ENCODE measurements at places on chromosomes 16 and 17. TPM values are rescaled to one million over a fixed set of nuclear protein-coding genes. Genes with fewer than 3 reads are reported as not detected.

DNA sequence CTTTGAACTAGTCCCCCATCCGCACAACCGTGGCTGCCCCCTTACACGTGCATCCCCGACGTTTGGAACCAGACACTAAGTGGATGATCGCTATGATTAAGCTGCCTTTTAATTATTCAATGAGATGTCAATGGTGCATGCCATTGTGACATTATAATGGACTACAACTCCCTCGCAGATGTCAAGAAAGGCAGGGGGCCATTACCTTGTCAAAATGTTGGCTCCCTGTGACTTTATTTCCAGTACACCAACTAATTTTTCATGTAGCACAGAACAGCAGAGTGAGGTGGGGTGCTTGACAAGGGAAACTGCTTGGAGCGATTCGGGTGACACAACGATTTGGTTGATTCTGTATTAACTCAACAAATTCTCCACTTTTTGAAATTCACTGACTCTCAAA lies 26.5 kb downstream of the ASIC2 start:
- DNase-seq = no peak

DNA sequence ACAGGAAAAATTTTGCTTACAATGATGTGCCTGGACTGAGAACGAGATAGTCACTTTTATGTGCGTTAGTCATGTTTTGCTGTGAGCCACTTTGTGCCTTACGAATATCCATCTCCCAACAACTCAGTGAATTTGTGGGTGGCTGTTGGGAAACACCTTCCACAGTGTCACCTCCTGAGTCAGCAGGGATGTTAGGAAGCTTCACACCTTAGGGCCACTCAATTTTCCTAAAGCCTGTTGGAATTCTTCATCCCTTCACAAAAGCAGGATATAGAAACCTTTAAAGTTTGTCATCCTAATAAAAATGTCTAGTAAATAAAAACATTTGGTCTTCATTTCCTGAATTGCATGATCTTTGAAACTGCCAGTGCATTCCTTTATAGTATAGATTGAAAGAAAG lies 4.3 kb upstream of the KRTAP3-1 start:
- DNase-seq = no peak

SLC16A13 gene
- 10.0 TPM for total RNA-seq

GRCh38 chr17:78962345-78962983 lies 17.3 kb downstream of the LGALS3BP start:
- DNase-seq = peak; percentile 76

TBC1D3 gene
- not detected for total RNA-seq

DNA sequence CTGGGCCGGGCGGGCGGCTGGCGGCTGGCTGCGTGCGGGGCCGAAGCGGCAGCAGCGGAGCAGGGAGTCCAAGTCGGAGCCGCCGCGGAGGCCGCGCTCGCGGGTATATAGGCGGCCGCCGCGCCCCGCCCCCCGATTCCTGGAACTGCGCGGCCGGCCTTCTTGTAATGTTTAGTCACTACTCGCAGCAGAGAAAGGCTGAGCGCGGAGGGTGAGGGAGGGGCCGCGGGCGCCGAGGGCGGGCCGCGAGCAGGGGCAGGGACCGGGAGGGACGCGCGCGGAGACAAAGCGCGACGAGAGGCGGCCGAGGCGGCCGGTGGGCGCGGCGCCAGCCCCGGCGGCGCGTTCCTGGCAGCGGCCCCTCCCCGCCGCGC lies at the start of gene SOCS3:
Gene SOCS3, minus strand, starts transcription at position 81 of the 374 bp plus-strand sequence. CDS start 982 bp downstream, outside the sequence.
- DNase-seq = peak; percentile 93

UBE2I gene
- 87.1 TPM for total RNA-seq

GRCh38 chr16:4182581-4183236 lies 59.2 kb downstream of the SRL start:
- no peak for DNase-seq

CLDN7 gene
- 997 TPM for total RNA-seq

GFAP gene
- total RNA-seq = 0.37 TPM

ALOX12 gene
- not detected for total RNA-seq

DNA sequence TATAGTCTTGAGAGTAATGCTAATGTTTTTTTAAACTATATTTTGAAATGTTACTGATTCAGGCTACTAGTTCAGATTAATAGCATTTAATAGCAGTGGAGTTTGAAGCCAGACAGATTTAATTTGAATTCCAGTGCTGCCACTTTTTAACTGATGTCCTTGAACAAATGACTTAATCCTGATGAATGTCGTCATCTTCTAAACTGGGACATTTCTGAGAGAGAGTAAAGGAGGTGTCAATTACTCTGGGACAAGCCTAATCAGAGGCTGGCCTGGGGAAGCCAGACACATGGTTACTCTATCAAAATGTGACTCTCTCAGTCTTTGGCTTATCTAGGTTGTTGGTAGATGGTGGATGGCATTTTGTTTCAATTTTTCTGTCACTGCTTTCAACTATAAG lies 246.7 kb downstream of the HS3ST3A1 start:
- no peak for DNase-seq

- no peak for DNase-seq
Measured at GRCh38 chr16:30992276-30992780, 7.3 kb downstream of the HSD3B7 start.

DOC2B gene
- total RNA-seq = 2.0 TPM

GRCh38 chr16:17358846-17359245 lies 111.9 kb downstream of the XYLT1 start:
- DNase-seq = no peak
